ENCODE measurements at places on chromosomes 16 and 17.

DNA sequence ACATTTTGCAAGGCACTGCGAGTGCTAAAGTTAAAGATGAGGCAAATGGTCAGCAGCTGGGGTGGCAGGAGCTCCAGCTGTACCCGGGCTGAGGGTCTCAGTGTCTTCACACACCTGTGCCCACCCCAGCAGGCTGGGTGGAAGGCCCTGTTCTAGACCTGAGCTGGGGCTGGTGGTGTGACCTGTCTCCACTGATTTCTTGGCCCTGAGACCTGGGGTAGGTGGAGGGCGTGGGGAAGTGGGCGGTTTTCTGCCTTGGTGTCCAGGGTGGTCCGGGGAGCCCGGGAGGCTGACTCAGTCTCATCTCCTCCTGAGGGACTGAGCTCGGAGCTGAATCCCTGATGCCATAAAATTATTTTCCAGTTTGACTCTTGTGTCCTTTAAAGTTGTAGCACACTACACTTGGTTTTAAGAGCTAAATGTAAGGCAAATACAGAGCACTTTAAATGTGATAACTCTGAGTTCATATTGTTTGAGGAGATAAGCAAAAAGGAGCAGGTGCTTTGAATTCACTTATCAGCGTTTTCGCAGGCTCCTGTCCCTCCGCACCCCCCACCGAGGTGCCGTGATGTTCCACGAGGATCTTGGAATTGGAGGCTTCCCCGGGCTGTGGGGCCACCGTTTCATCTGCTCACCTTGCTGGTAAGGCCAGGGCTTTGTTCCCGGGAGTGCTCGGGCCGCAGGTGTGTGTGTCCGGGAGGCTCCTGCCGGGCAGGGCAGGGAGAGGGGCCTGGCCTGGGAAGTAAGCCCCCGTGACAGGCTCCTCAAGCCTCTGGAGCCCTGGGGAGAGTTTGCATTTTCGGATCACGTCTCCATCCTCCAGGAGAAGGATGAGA is 117.0 kb downstream of the AATF start:
- no peak for DNase-seq

GRCh38 chr17:81428948-81429774 is 33.9 kb downstream of the BAHCC1 start:
- no peak for DNase-seq

GRCh38 chr16:3748307-3748706 is 31.0 kb upstream of the TRAP1 start:
- DNase-seq: no peak

DNA sequence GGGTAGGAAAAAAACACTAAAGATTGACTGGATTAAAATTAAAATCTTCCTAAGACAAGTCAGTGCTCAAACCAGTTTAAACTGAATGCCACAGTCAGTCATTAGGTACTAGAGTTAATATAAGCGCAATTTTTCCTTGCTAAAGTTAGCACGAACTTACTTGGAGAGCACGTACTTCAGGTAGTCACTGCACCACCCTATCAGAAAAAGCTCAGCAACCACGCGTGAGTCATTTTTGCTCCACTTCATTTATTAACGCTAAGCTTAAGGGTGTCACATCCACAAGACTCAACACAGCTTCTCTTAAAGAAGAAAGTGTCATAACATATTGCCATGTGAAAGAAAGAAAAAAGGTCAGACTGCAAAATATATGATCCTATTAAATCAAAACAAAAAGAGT is 53.1 kb downstream of the TEX2 start:
- DNase-seq: no peak

DNA sequence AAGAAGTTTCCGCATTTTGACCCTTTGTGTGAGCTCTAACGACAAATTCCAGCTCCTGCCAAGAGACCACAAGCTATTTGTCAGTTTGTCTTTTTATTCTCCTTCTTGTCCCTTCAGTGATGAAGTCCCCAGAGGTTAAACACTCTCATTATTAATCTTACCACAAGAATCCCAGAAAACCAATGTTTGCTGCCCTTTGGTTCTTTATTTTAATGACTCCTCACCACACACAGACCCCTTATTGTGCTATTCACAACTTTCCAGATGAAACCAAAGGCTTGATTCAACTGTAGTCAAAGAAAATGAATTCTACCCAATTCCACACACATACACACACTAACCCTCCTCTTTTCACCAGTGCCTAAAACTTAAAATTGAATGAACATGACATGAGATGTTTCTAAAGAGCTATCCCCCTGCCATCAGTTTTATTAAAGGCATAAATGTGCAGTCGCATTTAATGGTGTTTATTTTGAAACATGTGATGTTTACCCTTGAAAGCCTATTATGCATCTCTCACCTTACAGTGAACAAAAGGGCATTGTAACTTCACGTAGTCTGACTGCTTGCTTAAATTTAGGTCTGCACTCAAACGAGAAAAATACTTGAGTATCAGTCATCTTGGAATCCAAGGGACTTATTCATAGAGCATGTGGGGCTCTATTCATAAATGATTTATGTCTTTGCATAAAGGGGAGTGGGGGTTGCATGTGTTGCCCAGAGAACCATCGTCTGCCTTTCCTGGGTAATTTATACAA is 44.1 kb downstream of the PCTP start:
- DNase-seq: no peak

DNA sequence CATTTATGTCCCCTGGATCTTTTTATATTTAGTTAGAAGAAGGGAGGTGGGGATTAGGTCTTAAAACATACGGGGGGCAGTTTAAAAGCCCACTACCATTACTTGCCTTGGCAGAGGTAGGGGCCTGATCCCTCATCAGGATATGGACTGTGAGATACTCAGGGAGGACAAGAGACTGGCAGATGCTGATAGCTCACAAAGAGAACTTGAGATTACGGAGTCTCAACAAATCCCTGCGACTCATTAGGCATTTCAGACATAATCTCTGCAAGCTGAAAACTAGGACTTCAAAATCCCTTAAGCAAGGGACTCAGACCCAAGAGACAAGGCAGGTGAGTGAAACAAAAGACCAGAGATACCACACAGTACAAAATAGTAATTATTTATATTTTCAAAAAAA is 23.2 kb downstream of the NXPH3 start:
- DNase-seq: no peak

DNA sequence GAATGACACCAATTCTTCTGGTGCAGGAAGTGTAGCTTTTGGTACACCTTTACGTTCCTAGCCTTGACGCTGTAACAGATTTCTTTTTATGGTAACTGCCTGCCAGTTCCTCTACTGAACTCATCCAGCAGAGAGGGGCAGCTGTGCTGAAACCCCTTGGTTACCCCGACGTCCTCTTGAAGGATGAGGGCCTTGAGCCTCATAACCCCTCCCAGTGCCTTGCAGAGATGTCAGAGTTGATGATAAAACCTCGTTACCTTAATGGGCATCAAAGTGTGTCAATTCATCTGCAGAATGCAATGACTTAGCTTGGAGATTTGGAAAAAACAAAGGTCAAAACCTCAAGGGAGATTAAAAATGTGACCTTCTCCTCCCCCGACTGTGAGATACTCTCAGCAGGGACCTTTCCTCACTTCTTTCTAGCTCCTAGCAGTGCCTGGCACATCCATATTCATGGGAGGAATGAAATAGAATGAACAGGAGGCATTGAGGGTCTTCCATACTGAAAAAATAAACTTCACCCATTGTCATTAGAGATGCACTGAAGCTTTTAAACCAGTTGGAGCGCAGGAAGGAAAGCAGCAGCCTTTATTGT is 69.2 kb downstream of the SDR42E1 start:
- DNase-seq: no peak

- no peak for DNase-seq
Observed at GRCh38 chr16:77636615-77637014, 85.7 kb upstream of the NUDT7 start.

- no peak for DNase-seq
Observed at GRCh38 chr17:6700948-6701307, 12.2 kb downstream of the SLC13A5 start.

GRCh38 chr16:82201351-82201750 is 31.3 kb upstream of the MPHOSPH6 start:
- DNase-seq: no peak

DNA sequence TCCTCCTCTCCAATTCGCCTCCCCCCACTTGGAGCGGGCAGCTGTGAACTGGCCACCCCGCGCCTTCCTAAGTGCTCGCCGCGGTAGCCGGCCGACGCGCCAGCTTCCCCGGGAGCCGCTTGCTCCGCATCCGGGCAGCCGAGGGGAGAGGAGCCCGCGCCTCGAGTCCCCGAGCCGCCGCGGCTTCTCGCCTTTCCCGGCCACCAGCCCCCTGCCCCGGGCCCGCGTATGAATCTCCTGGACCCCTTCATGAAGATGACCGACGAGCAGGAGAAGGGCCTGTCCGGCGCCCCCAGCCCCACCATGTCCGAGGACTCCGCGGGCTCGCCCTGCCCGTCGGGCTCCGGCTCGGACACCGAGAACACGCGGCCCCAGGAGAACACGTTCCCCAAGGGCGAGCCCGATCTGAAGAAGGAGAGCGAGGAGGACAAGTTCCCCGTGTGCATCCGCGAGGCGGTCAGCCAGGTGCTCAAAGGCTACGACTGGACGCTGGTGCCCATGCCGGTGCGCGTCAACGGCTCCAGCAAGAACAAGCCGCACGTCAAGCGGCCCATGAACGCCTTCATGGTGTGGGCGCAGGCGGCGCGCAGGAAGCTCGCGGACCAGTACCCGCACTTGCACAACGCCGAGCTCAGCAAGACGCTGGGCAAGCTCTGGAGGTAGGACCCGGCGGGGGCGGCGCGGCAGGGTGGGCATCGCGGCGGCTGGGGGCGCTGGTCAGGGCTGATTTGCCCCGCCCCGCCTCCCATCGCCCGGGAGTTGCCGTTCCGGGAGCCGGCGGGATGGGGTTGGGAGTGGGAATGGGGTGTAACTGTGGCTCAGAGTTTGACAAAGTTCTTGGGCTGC is 567 bp downstream of the SOX9 start:
- DNase-seq: no peak

DNA sequence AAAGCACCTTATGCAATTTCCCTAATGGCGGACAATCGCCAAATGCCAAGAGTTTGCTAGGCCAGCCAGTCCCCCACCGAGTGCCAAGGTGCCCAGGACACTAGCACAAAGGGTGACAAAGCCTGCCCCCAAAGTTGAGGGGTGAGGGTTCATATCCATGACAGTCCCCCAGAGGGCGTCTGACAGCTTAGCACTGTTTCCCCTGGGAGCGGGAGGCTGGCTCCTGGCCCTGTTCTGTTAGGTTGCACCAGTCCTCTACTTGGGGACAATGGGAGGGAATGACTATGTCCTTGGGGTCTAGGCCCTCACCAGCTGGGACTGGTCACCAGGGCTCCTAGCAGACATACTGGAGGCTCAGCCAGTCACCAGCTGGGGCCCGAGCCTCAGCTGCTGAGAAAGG is 66.9 kb downstream of the MYO18A start:
- no peak for DNase-seq

DNA sequence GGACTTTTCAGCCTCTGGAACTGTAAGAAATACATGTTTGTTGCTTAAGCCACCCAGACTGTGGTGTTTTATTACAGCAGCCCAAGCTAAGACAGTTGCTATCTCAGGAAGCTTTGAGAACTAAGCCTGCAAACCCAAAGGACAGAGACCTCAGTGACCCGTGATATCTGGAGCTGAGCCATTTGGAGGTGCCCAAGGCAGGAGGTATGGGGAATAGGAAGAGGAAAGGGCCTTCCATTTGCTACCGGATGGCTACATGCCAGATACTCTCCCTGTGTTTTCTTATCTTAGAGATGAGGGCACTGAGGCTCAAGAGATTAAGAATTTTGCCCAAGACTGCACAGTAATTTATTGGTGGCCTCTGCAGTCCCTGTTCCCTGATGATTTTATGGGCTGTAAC is 622.1 kb upstream of the CDH5 start:
- DNase-seq: no peak

DNA sequence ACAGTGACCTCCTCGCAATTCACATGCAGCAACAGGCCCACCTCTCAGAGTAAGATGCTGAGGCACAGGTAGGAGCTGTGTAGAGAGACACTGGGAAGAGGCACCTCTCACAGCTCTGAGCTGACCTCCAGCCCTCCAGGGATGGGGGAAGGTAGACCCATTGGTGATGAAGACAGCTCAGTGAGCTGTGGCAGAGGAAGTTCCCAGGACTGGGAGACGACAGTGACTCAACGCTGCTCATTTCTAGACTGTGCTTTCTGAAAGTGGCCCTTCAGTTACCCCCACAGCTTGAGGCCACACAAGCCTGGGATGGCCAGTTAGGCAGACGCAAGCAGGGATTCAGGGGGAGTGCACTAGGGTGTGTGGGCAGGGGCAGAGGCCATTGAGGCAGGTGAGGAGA is 2073.2 kb downstream of the TP53TG3F start:
- no peak for DNase-seq

DNA sequence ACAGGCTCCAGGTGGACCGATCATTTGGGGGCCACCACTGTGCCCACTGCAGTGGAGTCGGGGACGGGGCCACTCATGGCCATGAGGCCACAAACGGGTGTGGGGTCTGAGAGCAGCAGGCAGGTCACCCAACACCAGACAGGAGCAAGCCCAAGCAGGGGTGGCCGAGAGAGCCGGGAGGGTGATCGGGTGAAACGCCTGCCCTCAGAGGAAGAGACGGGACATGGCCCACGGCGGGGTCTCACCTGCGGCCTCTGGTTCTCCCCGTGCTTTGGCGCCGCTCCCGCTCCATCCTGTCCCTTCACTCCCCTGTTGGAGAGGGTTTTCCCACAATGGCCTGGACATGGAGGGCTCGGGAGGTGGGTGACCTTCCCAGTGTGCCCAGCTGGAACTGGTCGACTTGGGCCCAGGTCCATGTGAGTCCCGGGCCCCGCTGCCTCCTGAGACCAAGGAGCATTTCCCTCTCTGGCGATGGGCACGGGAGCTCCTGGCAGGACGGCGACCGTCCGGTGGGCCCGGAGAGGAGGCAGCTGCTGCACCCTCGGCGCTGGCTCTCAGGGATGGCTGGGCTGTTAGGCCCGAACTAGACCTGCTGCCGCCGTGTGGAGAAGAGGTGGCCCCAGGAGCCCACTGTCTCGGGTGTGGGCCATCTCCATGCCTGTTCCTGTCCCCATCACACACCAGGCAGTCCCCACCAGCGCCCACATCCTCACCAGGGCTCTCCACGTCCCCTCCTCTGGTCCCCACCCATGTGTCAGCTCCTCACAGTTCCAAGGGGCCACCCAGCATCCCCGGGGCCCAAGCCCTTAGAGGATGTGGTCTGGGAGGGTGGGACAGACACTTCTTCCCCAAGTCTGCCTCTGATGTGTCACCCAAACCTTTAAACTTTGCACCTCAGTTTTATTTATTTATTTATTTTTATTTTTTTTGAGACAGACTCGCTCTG is 13.4 kb upstream of the BAHCC1 start:
- DNase-seq: no peak

Data from activated CD8-positive, alpha-beta memory T cell treated with anti-CD3 and anti-CD28 coated beads for 4 hours (primary cell).